ENCODE measurements at places on chromosomes 7 and 10. TPM values are rescaled to one million over a fixed set of nuclear protein-coding genes. Genes with fewer than 3 reads are reported as not detected.

The COX15 gene
- total RNA-seq, result 22.0 TPM

DNA sequence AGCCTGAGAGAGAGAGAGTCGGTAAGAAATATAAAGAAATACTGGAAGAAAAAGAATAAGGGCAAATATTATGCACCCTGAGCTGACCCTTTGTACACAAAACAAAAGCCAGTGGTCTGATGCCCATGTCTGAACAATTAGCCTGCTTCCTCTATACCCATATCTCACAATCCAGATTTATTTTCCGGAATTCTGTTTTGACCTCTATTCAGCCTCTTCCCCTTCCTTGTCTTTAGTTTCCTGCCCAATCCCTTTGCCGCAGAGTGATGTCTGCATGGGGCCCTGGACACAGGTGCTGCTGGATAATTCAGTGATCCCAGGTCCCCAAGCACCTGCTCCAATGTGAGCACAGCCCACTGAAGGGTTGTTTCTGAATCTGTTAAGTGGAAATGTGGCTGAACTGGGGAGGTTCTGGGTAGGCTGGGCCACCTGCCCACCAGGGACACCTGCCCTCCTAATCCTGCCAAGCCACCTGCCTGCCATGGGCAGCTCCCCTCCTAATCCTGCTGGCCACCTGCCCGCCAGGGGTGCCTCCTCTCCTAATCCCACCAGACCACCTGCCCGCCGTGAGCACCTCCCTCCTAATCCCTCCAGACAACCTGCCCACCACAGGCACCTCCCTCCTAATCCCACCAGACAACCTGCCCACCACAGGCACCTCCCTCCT, 23.0 kb downstream of the ADGRA1 start:
- no peak for DNase-seq

GRCh38 chr7:117279931-117280557, 42.8 kb downstream of the WNT2 start:
- no peak for DNase-seq

The PPIF gene
- 172 TPM for total RNA-seq

The C7orf57 gene
- not detected for total RNA-seq
